Cortex of kidney (tissue), 1 donor: ENCODE measurements at places on chromosomes 11 and 22.

DNA sequence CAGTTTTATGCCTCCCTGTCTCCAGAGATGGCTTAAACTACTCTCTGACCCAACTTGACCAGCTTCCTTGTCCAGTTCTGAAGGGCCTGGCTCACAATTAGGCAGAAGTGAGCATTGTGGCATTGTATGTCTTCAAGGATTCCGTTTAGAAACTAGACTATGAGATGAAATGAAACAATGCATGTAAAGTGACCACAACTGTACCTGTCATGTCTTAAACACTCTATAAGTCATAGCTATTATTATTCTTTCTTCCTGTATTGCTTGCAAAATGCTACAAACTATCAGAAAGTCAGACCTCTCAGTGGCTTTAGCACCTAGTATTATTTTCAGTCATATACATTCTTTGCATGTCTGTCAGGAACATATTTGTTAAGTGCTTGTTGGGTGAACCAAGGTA, 127.9 kb upstream of the MTMR2 start:
- no peak for DNase-seq

DNA sequence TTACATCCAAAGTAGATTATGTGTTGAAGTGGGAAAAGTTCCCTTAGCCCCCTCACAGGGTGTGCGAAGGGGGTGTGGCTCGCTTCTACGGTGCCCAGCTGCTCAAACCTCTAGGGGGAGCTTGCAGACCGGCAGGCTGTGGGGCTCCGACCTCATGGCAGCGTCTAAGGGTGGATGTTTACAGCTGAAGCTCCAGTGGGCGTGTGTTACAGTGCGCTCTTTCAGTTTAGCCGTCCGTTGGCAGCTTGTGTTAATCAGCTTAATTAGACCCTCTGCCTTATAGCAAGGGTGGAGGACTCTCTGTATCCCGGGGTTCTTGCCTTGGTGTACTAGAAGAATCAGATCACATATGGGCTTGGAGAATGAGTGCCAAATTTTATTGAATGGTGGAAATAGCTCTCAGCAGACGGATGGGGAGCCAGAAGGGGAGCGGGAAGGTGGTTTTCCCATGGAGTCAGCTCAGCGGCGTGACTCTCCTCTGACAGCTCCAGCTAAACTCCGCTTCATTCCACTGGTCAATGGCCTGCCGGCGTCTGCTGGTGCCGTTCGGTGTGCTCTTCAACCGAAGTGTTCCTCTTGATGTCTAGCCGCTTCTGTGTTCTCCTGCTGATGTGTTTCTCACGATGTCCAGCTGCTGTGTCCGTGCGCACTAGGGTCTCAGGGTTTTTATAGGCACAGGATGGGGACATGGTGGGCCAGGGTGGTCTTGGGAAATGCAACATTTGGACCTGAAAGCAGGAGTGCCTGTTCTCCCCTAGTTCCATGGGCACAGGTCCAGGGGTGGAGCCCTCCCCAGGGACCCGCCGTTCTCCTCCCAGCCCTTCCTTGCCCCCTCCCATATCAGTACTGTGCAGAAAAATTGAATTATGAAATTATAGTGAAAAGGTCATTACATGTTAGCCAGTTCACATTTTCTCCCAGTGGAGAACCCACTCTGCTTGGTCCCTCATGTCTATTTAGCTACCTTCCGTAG, 28.6 kb upstream of the OR10G7 start:
- no peak for DNase-seq

DNA sequence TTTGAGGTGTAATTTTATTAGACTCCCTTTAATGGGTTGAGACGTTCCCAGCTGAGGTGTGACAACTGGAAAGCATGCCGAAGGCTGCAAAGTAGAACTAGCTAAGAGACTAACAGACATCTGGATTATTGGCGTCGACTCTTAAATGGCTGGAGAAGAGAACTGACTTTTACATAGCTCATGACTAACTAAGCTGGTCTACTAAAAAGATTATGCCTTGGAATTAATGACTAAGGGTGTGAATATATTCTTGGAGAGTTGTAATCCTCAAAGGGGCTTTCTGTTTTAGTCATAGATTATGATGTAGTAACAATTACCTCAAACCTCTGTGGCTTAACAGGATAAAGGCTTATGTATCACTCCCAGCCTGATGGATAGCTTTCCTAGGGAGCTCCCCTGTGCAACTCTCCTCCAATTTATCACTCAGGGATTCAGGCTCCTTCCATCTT, 39.5 kb upstream of the SLC5A12 start:
- DNase-seq: no peak

DNA sequence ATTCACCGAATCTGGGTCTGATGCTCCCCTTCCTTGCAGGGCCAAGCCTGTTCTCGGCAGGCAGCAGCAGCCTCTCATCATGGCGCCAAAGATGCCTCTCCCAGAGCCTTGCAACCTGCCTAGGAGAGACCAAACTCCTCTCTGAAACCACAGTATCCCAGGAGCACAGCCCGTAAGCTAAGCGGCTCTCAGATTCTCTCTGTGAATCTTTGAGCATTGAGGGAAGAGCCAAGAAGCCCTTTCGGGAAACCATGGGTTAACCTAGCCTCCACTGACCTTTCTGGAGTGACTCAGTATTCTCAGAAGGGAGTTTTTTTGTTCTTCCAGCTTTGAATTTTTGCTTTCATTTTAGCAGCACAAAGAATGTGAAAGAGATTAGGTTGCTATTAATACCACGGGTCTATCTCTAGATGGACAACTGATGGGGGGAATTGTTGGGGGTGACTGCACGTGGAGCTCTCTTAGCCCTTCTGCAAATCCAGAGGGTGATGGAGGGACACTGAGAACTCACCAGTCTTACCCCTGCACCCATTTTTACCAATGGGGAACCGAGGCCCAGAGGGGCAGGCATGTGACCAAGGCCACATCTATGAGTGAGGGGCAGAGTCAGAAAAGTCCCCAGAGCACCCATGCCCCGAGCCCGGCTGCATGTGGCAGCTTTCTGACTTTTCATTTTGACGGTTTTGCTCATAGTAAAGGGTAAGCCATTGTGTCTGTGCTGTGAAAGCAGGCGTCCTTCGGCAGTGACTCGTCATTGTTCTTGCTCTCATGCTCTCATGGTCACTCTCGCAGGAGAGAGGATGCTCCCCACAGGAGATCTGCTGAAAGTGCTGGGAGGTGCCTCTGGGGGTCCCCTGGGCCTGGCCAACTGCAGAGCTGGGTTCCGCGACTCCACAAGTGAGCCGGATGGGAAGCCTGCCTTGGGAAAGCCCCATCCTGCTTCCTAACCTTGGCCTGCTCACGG, 36.0 kb downstream of the IRAG1 start:
- no peak for DNase-seq

DNA sequence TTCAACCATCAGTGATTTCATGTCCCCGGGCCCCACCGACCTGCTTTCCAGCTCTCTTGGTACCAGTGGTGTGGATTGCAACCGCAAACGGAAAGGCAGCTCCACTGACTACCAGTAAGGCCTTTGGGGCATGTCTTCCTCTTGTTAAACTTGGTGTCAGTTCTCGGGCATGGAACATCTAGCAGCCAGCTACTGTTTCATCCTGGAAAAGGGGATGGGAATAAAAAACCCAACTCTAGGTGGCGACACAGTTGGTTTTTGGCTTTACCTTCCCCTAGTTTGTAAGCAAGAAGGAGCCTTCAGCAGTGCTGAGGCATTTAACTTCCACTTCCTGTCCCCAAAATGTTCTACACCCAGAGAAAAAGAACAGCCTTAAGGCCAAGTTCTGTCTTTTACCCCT, 76.7 kb downstream of the BMAL1 start:
- no peak for DNase-seq

DNA sequence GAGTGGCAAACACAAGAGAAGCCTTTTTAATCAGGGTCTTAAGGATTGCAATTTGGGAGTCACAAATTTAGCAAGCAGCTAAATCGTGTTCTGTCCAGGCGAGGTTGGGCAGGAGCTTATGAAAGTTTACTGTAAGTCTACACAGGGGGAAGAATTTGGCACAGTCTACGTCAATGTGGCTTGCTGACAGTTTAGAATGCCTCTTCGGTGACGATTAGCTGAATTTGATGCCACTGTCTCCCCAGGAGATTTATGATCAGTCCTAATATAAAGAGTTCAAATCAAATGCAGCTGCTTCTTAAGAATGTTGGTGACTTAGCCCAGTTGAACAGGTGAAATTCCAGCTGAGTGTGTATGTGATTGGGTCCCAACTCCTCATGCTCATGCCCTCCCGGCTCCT, 114.1 kb upstream of the CLPB start:
- no peak for DNase-seq

DNA sequence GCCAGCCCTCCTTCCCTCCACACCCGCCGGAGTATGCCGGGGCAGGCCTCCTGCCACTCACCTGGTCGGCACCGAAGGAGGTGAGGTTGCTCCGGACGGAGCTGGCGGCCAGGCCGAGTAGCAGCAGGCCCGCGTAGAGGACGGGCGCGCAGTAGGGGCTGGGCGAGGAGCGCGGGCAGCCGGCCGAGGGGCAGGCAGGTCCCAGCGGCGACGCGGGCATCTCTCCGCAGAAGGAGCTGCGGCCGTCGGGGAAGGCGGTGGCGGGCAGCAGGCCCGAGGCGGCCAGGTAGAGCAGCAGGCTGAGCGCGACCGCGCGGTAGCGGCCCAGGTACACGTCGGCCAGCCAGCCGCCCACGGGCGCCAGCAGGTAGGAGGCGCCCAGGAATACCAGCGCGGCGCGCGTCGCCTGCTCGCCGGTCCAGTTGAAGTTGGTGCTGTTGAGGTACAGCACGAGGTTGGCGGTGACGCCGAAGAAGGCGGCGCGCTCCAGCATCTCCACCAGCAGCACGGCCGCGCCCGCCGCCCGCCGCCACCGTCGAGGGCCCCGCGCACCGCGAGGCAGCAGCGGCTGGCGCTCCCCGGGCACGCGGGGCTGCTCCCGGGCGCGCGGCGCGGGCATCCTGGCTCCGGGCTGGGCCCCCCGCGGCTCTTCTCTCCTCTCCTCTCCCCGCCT, 907 bp downstream of the SLC15A3 start:
- no peak for DNase-seq

GRCh38 chr11:116207421-116208141, 565.2 kb downstream of the BUD13 start:
- no peak for DNase-seq

DNA sequence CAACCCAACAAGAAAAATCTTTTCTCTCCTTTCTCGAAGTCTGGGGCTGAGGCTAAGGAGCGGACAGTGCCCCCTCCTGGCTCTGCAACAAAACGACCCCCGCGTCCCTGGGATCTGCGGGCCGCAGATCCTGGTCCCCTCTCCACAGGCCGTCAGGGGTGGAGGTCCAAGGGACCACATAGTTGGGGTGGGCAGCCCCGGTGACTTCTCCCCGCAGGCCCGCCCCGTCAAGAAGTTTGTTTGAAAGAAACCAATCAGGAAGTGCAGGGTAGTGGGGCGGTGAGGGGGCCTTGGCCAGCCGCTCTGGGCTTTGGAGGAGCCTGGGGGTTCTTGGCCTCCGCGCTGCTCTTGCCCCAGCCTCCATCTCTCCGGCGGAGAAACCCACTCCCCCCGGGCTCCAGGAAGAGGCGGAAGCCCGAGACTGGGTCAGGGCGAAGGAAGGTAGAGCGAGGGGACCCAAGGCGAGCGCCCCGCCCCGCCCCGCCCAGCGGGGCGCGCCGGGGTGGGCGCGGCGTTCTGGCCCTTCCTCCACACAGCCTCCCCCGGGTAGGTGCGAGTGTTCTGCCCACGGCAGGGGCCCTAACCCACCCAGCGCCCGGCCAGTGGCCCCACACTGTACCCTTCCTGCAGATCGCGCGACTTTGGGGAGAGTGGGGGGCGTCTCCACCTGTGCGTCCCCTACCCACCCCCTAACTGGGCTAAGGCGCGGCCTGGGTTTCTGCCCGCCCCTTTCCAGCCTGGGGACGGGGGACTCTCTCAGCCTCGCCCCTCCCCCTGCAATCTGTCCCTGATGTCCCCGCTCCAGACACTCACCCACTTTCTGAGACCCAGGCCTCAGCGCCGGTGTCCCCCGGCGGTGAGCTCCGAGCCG, 1.3 kb downstream of the TP53I11 start:
- DNase-seq: no peak

DNA sequence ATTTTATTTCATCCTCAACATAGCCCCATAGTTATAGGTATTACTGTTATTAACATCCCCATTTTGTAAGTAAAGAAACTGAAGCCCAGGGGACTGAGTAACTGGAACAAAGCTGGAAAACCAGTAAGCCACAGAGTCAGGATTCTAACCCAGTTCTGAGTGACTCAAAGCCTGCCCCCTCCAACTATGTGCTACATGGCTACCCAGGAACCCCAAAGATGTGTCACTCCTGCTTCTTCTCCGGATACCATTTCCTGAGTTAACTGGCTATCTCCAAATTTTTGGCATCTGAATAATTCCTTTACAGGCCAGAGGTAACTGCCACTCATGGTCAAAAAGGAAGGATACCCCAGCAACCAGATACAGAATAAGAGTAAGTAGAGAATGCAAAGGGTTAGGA, 43.6 kb downstream of the TENM4 start:
- no peak for DNase-seq

- DNase-seq: no peak
Measured at GRCh38 chr22:37377138-37377537, 50.1 kb downstream of the ELFN2 start.

GRCh38 chr11:2976294-2977063, 15.7 kb downstream of the NAP1L4 start:
- DNase-seq: no peak

- DNase-seq: no peak
Measured at GRCh38 chr22:27560781-27561180, 240.8 kb downstream of the MN1 start.

GRCh38 chr11:60785136-60785535, at the start of gene MS4A10:
Gene MS4A10 (plus strand): TSS chr11:60785333. CDS start chr11:60790336, 5,003 bp downstream.
- DNase-seq: no peak

- DNase-seq: no peak
Measured at GRCh38 chr11:133833898-133834681, 11.2 kb downstream of the SPATA19 start.

DNA sequence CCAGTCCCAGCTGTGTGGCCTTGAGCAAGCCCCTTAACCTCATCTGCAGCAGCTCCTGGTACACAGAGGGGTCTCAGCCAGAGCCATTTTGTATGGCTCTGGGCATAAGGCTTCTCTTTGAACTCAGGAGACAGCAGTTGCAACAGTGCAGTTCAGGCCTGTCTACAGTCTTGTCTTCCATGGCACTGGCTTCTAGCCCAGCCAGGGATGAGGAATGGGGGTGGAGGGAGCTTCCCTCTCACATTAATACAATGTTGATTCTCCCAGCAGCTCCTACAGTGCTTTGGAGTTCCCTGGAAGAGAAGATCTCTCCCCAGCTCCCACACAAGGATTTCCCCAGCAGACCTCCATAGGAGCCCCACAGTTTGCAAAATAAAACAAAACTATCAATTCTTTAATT, 350.2 kb downstream of the BUD13 start:
- DNase-seq: no peak

GRCh38 chr22:24420072-24420976, 7.1 kb upstream of the ADORA2A start:
- no peak for DNase-seq
